Osteocyte (in vitro differentiated cells): ENCODE measurements at places on chromosomes 1 and 21.

GRCh38 chr1:41609166-41609883 lies 124.8 kb upstream of the EDN2 start:
- no peaks in the 10 kb centered on the region for H3K27me3 ChIP-seq
- DNase-seq = peak; percentile 51
- peaks cover 2% of the 10 kb centered on the region for H3K36me3 ChIP-seq
- no peak overlapping the region for H3K27ac ChIP-seq

DNA sequence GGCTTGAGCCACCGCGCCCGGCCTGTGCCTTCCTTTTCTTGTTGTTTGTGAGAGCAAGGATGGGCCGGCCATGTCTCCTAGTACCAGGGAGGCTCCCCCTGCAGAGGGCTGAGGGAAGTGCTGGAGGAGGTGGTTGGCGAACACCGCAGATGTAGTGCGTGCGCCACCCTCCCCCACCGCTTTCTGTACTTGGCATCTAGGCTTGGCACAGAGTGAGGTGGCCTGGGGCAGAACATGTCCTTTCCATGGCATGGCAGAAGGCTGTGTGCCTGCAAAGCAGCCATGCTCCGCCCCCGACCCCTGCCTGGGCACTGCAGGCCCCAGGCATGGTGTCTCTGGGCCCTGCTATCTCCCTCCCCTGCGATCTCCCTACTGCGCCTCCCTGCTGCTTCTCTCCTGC lies 30.7 kb downstream of the ALPL start:
- H3K4me1 ChIP-seq = peaks cover 20% of the 10 kb centered on the region
- no peaks in the 10 kb centered on the region for H3K27me3 ChIP-seq
- H3K36me3 ChIP-seq = no peaks in the 10 kb centered on the region
- H3K4me3 ChIP-seq = no peak overlapping the region
- no peak overlapping the region for H3K27ac ChIP-seq

DNA sequence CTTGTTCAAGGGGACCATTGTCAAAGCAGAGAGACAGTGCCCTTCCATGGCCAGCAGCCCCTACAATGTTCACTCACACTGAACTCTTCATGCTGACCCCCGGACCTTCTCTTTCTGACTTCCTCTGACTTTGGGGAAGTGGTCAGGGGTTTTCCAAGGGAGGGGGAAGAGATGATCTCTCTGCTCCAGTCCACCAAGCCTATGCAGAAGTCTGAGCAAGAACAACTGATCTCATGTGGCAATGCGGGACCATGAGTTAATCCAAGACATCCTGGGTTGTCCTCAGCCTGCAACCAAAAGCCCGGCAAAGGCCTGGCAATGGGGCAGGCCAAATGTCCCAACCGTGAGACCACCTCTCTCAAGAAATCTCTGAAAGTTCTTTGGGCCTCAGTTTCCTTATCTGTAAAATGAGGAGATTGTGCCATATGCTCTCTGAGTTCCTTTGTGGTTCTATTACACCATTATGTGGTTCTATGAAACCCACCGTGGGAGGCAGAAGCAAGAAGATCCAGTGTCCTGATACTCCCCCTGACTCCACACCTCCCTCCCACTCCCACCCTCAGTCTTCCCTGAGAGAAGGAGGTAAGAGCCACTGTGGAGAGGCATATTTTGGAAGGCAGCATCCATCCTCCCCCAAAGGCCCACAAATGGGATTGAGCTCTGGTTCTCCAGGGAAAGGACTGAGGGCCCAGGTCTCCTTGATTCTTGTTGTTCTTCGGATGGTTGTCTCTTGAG lies 11.8 kb upstream of the ARHGEF2 start:
- H3K27ac ChIP-seq = no peak overlapping the region
- H3K4me3 ChIP-seq = no peak overlapping the region
- H3K36me3 ChIP-seq = no peaks in the 10 kb centered on the region
- H3K27me3 ChIP-seq = no peaks in the 10 kb centered on the region
- peaks cover 7% of the 10 kb centered on the region for H3K4me1 ChIP-seq
- no peak for DNase-seq

DNA sequence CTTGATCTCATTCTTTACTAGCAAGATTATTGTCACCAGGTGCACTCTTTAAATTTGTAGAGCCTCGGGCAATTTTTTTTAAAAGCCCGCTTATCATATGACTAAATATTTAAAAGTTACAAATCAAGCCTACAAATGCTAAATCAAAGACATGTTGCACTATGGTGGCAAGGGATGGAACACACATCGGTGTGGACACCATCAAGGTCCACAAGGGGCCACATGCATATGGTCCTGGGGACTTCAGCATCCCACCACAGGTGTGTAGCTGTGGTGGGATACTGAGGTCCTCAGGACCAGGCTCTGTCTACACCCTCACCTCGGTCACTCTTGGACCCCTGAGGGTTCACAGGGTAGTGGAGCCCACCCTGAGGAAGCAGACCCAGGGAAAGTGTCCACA lies 45.8 kb downstream of the FAM78B start:
- no peaks in the 10 kb centered on the region for H3K4me1 ChIP-seq
- no peaks in the 10 kb centered on the region for H3K27me3 ChIP-seq
- no peak overlapping the region for H3K4me3 ChIP-seq
- no peak for DNase-seq
- H3K36me3 ChIP-seq = no peaks in the 10 kb centered on the region

GRCh38 chr1:173779936-173780335 lies 44.5 kb upstream of the DARS2 start:
- no peak overlapping the region for H3K4me3 ChIP-seq
- peaks cover 61% of the 10 kb centered on the region for H3K36me3 ChIP-seq
- no peaks in the 10 kb centered on the region for H3K27me3 ChIP-seq
- H3K4me1 ChIP-seq = peaks cover 1% of the 10 kb centered on the region
- H3K27ac ChIP-seq = no peak overlapping the region

DNA sequence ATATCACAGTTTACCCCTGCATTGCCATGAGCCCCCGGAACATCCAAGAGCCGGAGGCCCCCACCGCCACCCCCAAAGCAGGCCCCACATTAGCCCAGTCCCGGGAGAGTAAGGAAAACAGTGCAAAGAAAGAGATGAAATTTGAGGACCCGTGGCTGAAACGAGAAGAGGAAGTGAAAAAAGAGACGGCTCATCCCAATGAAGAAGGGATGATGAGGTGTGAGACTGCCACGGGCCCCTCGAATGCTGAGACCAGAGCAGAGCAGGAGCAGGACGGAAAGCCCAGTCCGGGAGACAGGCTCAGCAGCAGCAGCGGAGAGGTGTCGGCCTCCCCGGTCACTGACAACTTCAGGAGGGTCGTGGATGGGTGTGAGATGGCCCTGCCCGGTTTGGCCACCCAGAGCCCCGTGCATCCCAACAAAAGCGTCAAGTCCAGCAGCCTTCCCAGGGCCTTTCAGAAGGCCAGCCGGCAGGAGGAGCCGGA lies 532.4 kb downstream of the KIF26B start:
- H3K27me3 ChIP-seq = no peaks in the 10 kb centered on the region
- peaks cover 6% of the 10 kb centered on the region for H3K4me1 ChIP-seq
- DNase-seq = no peak
- H3K27ac ChIP-seq = no peak overlapping the region

- peaks cover 64% of the 10 kb centered on the region for H3K36me3 ChIP-seq
- H3K27ac ChIP-seq = no peak overlapping the region
- no peaks in the 10 kb centered on the region for H3K27me3 ChIP-seq
- H3K4me3 ChIP-seq = no peak overlapping the region
Observed at GRCh38 chr1:68132426-68133130, 82.2 kb upstream of the DIRAS3 start.

DNA sequence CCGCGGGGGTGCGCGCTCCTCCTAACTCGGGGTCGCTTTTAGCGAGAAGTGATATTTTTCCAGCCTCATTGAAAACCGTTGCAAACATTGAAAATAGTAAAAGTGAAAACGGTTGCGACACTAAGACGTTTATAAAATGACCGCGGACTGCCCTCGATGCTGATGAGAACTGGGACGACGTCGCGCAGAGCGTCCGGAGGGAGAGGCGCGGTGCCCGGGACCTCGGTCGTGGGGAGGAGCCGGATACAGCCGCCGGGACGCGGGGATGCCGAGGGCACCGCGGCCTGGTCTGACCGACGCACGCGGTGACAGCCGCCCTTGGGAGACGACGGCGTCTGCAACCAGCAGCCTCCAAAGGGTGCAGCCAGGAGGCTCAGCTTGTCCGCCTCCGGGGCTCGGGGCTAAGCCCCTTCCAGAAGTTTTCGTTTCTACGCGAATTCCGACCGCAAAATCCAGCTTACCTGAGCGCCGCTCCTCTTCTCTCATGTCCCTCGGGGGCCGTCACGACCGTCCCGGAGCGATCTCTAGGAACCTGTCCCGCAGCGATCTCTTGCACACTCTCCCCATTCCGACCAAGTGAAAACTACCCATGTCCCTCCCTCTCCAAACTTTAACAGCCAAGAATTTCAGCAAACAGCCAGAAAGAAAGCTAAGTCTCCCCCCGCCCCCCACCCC lies 144.4 kb upstream of the ETS2 start:
- no peak for DNase-seq
- H3K4me1 ChIP-seq = peaks cover 28% of the 10 kb centered on the region
- H3K27ac ChIP-seq = peak overlapping the region; percentile 95
- peak overlapping the region; percentile 94 for H3K4me3 ChIP-seq

- peaks cover 2% of the 10 kb centered on the region for H3K27me3 ChIP-seq
- H3K4me1 ChIP-seq = no peaks in the 10 kb centered on the region
- H3K27ac ChIP-seq = no peak within 1 kb of the TSS
- no peak within 1 kb of the TSS for H3K4me3 ChIP-seq
Observed at GRCh38 chr1:153390938-153391710, at the start of gene S100A8. TSS of gene S100A8 (minus strand) at chr1:153391073. CDS start at chr1:153390535, 538 bp downstream.

DNA sequence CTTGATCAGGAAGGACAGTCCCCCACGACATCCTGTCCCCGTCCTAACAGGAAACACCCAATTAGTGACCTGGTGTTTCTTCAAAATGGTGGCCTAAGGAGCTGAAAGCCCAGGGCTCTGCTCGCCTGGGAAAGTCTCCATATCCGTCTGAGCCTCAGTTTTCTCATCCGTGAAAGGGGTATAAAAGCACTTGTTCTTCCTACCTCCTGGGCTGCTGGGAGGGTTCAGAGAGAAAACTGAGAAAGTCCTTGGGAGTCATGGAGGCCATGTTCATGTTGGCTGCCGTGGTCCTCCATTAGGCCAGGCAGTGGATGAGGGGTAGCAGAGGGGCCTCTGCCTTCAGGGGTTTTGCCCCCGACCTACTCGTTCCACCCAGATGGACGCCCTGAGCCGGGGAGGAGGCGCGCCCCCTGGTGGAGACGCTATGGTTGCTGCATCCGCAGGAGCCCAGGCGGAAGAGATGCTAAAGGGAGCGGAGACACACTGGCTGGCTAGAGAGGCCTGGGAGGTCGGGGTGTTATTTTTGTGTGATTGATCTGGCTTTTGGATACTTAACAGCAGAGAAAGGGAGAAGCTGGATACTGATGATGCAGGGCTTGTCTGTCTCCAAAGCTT lies 113.5 kb downstream of the PRDM2 start:
- H3K27ac ChIP-seq = no peak overlapping the region
- H3K27me3 ChIP-seq = no peaks in the 10 kb centered on the region
- DNase-seq = no peak
- H3K36me3 ChIP-seq = peaks cover 1% of the 10 kb centered on the region

DNA sequence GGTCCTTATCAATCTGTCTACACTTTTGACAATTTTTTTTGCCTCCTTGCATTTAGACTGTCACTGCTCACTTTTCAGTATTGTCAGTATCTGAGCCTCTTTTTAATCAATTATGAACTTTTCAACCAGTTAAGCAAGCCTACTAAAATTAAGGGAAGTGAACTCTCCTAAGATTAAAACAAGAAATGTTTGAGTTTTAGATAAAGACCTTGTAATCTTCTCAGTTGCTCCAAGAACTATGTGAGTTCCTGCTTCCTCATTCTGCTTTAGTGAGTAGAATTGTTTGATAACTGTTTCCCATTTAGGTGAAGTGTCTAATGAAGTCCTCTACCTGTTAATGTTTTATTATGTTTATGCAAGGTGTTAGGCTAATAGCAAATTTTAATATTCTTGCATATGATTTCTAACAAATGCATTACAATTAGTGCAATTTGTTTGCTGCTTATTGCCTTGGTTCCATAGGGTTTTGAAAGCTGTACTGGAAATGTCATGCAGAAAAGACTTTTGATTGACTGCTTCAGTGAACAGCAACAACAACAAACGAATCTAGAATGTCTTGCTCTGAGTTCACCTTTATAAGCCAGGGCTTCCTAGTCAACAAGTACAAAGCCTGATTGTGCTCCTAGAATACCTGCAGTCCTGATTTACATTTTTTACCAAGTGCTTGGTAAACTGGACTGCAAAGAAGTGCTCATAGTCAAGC lies 40.9 kb downstream of the PLA2G4A start:
- DNase-seq = no peak
- no peaks in the 10 kb centered on the region for H3K4me1 ChIP-seq
- no peak overlapping the region for H3K4me3 ChIP-seq
- no peaks in the 10 kb centered on the region for H3K27me3 ChIP-seq
- H3K27ac ChIP-seq = no peak overlapping the region

DNA sequence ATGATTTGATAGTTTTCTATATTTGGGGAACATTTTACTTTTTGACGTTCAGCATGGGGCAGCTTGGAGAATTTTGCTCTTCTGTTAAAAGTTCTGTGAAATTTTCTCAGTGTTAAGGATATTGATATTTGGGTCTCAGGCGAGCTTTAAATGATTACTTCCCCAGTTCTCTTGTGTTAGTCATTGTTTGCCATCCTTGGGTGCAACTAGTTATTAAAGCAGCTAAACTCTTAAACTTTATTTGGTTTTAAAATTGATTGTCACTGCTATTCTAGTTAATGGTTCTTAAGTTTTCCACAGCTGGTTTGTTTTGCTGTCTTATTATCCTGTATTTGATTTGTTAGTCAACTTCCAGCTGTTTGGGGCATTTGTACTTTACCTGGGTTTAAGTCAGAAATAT lies 9.0 kb downstream of the COG2 start:
- DNase-seq = no peak
- H3K4me3 ChIP-seq = no peak overlapping the region
- H3K27ac ChIP-seq = no peak overlapping the region
- H3K36me3 ChIP-seq = peaks cover 16% of the 10 kb centered on the region
- H3K4me1 ChIP-seq = no peaks in the 10 kb centered on the region

GRCh38 chr1:202238914-202239313 lies 45.3 kb downstream of the LGR6 start:
- no peak for DNase-seq
- H3K27ac ChIP-seq = no peak overlapping the region
- no peak overlapping the region for H3K4me3 ChIP-seq

DNA sequence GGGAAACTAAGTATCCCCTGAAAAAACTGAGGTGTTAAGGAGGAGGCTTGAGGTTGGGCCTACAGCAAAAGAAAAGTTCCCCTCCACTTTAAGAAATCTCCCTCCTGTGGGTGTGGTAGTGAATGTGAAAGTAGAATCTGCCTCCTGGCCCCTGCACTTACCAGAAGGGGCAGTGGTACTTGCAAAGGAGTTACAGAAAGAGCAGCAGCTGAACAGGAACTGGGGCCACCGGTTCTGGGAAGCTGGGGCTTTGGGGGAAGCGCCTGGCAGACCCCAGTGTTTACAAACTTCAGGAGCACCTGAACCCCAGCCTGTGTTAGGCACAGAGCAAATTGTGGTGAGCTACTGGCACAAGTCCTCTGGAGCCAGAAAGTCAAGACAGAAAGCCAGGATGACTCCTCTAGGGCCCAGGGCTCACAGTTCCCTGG lies 250.2 kb upstream of the FGGY start:
- H3K4me1 ChIP-seq = peaks cover 28% of the 10 kb centered on the region
- H3K27me3 ChIP-seq = no peaks in the 10 kb centered on the region
- no peak overlapping the region for H3K4me3 ChIP-seq
- H3K27ac ChIP-seq = peak overlapping the region; percentile 27
